ENCODE measurements at places on chromosomes 2 and 18.

- DNase-seq: no peak
Observed at GRCh38 chr2:200275295-200276013, 31.0 kb upstream of the SPATS2L start.

GRCh38 chr2:162646794-162647193 is 191.8 kb downstream of the KCNH7 start:
- DNase-seq: no peak

- DNase-seq: no peak
Observed at GRCh38 chr2:127471286-127471988, 53.2 kb downstream of the PROC start.

- DNase-seq: no peak
Observed at GRCh38 chr2:23760736-23761135, 166.2 kb downstream of the ATAD2B start.

- DNase-seq: no peak
Observed at GRCh38 chr2:238793801-238794449, 54.0 kb upstream of the TWIST2 start.

- DNase-seq: no peak
Observed at GRCh38 chr2:240687045-240687740, 4.5 kb upstream of the AQP12A start.

- DNase-seq: no peak
Observed at GRCh38 chr2:180978903-180979748, 1.3 kb upstream of the UBE2E3 start.

GRCh38 chr2:149355716-149356422 is 25.5 kb downstream of the LYPD6 start:
- no peak for DNase-seq

GRCh38 chr18:36811430-36811829 is 17.4 kb downstream of the TPGS2 start:
- no peak for DNase-seq

DNA sequence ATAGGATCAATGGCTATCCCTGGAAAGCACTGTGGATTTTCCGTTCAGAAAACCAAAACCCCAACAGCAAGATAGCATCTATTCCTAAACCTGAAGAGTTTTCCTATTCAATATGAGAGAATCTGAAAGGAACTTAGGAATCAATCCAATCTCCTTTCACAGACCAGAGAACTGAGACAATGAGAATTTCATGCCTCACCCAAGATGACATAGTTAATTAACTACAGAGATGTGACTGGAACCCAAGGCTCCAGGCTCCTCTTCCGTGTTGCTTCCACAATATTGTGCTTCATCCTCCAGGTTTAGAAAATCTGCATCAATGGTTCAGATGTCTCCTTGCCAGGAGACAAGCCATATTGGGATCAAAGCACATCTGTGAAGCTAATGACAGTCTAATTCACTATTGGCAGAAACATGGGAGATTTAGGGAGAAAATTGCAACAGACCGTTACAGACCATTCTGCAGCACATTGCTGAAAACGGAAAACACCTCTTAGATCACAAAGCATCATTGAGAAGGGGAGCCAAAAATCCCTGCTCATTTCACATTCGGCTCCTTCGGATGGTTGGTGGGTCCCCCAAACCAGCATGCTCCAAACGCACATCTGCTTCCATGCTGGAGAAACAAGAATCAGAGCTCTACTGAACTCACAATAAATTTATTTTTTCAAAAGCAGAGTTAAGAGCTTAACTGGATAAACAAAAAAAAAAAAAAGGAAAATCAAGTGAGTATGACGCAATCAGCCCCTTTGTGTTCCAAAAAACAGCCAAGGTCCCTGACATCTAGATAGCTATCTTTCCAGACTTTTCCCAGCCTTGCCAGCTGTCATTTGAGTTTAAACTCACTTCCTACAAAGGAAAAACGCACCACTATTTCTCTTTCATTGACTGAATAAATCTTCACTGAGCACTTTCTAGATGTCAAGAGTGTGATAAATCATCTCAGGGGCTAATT is 290.3 kb downstream of the C1D start:
- no peak for DNase-seq

DNA sequence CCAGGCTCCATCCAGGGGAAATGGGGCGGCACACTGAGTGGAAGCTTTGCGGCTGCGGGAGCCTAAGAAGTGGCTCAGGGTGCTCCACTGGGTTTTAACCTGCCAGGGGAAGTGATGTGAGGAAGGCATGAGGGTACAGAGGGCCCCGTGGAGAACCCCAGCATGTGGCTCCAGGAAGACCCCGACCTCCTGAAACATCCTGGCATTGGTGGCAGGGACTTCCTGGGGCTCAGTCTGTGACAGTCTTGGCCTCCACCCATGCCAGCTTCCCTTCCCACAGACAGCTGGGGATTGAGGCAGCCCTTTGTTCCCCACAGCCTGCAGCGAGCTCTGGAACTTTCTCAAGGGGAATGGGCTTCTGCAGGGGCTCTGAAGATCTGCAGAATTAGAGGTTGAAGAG is 146.6 kb downstream of the TNS1 start:
- no peak for DNase-seq

GRCh38 chr2:122800781-122801180 is 1045.3 kb downstream of the TSN start:
- DNase-seq: no peak

DNA sequence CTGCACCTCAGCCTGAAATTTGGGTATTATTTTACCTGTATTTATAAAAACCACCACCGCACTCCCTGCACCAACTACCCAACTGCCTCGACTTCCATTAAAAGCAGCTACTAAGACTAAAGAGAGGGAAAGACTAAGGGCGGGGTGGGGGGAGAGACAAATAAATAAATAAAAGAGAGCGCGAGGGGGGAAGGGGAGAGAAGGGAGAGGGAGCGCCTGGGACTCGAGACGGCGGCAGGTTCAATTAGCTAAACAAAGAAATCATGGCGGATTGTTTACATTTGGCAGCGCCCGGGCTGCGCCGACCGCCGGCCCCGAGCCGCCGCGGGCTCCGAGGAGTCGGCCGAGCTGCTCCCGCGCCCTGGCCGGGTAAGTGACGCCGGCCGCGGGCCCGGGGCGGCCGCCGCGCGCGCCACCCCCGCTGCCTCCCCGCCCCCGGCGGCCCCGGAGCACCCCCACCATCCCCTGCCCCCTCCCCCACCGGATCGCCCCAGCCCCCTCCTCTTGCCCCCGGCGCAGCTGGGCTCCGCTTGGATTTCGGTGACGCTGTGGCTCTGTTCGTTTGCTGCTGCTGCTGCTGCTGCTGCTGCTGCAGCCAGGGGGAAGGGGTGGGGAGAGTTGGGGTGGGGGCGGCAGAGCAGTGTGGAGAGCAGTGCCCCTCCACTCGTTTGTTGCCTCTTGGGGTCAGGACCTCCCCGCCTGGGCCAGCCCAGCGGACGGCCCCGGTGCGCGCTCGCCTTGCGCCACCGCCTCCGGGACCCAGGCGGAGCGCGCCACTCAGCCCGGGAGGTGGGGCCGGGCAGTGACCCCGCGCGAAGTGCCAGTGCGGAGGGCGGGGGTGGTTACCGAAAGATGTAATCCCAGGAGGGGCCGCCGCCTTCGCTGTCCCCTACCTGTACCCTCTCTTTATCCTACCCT is 187.2 kb upstream of the FANCL start:
- DNase-seq: no peak

DNA sequence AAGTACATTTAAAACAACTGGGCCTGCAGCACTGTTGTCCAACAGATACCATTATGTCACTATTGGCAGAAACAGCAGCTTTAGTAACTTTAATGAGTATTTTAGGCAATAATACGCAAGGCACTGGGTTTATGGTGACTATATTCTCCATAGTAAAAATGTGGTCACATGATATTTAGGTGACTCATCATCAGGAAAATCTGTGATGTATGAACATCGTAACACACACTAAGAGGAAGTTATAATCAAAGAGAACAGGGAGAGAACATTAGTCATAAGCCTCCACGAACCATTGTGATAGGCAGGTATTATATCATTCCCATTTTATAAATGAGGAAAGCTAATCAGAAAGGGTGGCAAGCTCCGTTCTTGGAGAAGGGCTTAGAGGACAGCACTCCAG is 36.9 kb downstream of the RAPH1 start:
- DNase-seq: no peak

DNA sequence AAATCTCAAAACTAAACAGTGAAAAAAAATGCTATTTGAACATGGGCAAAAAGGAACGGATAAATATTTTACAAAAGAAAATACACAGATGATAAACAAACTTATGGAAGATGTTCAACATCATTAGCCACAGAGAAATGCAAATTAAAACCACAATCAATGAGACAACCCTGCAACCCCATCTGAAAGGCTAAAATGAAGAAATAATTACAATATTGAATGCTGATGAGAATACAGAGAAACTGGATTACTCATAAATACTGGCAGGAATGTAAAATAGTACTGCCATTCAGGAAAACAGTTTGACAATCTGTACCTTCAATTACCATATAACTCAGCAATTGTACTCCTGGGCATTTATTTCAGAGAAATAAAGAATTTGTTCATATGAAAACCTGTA is 193.1 kb upstream of the UBE2E3 start:
- no peak for DNase-seq

DNA sequence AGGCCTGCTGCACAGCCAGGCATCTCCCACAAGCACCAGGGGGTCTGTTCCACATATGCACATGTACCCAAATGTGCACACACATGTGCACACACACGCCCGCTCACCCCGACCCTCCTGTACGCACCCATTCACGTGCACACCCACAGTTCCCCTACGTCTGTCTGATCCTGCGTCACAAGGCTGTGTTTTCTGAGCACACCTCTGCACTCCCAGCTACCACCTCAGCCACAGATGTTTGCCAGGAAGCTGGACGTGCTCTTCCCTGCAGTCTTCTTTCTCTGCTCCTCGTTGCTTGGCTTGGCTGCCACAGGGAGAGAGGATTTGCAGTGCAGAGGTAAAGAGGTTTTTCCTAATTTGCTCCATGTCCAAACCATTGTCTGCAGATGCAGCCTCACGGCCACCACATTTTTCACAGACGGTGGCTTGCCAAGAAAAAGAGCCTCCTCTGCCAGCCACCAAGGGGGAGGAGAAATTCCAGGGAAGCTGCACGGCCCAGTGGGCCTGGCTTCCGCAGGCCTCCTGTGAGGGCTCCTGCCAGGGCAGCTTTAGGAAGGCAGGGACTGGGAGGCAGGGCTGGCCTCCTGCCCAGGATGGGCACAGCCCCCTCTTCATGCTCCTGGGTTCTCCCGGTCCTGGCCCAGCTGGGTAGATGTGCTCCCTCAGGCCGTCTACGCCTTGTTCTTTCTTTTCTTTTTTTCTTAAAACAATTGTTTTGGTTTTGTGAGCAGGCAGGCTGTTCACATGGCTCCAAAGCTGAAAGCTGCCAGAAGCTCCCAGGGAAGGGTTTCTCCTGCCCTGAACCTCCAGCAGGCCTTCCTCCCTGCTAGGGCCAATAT is 29.3 kb upstream of the HS6ST1 start:
- no peak for DNase-seq

- DNase-seq: no peak
Observed at GRCh38 chr2:44170311-44170717, 1.6 kb downstream of the PPM1B start.

All from activated CD8-positive, alpha-beta memory T cell treated with anti-CD3 and anti-CD28 coated beads, Interleukin-2, amount 50 U/mL, for 4 hours (primary cell).